ENCODE measurements at places on chromosomes 2 and 18.

DNA sequence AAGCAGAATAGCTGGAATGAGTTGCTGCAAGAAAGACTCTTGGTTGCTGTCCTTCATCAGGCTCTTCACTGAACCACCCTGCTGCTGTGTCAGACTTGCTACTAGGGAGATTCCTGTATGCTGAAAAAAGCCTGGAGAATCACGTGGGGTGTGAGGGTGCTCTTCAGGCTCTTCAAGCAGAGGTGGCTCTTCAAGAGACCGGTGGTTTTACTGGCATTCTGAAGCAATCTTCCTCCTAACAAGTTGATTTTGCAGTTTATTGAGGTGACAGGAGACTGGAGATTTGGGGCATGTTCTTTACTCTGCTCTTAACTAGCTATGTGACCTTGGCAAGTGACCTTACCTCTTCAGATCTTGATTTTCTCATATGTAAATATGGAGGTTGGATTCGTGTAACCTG, 14.1 kb downstream of the TMEM178A start:
- no peak for DNase-seq

GRCh38 chr2:64448041-64448426, 5.9 kb upstream of the LGALSL start:
- no peak for DNase-seq

- no peak for DNase-seq
These were observed 153.1 kb upstream of the KLHL29 start for GRCh38 chr2:23231865-23232264.

DNA sequence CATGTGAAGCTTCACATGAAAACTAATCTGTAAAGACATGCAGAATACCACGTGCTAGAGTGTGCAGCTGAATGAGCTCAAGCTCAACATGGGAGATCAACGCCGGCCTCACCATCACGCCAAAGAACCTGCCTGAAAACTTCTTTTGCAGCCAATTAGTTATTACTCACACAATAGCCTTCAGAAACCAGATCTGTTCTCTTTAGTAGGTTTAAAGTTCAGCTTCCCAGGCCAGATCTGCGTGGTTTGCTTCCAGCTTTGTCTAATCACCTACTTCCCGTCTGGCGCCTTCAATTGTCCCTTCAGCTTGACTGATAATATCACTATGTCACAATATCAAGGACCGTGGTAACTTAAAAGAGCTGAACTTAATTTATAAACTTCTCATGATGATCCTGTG, 68.0 kb upstream of the ZNF236 start:
- no peak for DNase-seq

DNA sequence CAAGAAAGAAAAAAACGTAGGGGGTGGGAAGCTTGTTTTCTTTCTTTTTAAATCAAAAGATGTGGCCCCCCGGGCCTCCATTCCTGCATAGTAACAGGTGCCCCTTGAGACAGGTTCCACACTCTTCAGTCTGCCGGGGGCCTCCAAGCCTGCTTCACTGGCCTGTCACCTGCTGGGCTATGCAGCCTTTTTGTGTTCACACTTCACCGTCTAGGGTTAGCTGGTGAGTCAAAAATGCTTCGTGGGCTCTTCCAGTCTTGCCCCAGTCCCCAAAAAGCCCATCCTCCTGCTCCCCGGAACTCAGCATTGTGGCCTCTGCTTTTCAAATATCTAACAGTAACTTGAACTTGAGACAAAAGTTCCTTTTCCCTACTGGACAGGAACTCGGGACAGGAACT, 67.9 kb downstream of the POLR1A start:
- no peak for DNase-seq

DNA sequence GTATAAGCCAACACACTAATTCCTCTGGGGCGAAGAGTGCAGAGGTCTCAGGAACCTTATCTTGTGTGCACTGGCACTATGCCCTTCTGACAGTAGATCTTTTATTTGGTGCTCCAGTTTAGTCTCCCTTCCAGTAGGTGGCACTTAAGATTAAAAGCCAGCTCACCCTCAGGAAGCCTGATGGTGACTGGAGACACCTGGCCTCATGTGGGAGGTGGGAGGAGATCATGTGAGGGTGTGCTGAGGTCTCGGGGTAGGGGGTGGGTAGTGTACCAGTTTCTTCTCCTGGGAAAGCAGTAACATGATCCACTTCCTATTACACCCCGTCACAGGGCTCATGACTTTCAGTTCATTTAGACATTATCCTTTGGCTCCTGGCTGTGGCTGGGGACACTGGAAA, 654.9 kb downstream of the ADCYAP1 start:
- no peak for DNase-seq

GRCh38 chr2:10517351-10518043, 69.4 kb upstream of the ODC1 start:
- no peak for DNase-seq

DNA sequence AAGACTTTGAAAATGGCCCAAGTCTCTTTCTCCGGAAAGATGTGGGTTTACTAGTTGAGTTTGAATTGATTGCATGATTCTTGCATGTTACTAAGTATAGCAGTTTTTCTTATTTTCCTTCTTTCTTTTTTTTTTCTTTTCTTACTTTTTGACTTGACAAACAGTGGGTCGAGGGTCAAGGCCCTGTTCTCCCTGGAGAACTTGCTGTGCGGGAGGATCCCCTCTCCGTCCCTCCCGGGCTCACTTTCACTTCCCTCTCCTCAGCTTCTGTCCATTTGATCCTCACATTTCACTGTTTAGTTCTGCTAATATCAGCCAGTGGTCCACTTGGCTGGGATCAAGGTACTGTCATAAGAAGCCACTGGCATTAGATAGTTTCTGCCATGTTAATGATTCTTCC, 767.4 kb downstream of the TDRD15 start:
- DNase-seq, result no peak

- no peak for DNase-seq
These were observed 225.7 kb upstream of the FOSL2 start for GRCh38 chr2:28166956-28167355.

DNA sequence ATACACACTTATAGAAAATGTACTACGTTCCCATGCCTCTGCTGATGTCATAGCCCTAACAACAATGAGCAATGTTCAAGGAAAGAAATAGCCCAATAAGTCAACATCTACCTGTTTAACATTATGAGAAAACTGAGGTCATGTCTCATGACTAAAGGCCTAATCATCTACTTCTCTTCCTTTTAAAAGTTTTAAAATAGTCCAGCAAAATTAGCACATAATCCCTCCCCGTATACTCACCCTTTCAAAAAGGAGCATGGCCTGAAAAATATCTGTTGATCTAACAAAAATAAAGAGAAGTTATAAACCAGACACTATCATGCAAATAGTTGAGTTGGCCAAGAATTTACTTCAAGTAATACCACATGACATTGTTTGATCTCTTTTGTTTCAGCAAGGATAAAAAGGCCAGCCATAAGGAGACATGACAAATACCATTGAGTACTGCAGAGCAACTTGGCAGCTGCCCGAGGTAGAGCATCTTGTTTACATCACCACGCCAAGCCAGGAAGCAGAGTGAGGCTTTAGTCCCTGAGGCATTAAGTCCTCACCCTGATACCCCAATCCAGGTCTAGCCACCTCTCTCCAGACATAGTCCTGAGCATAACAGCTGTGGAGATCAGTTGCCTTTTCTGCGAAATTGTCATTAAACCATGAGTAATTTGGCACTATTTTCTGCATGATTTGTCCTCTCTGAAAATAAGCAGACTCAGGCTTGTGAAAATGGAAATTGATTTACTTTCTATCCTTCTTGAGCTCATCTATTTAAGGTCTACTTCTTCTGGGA, 137.4 kb upstream of the ETAA1 start:
- no peak for DNase-seq

DNA sequence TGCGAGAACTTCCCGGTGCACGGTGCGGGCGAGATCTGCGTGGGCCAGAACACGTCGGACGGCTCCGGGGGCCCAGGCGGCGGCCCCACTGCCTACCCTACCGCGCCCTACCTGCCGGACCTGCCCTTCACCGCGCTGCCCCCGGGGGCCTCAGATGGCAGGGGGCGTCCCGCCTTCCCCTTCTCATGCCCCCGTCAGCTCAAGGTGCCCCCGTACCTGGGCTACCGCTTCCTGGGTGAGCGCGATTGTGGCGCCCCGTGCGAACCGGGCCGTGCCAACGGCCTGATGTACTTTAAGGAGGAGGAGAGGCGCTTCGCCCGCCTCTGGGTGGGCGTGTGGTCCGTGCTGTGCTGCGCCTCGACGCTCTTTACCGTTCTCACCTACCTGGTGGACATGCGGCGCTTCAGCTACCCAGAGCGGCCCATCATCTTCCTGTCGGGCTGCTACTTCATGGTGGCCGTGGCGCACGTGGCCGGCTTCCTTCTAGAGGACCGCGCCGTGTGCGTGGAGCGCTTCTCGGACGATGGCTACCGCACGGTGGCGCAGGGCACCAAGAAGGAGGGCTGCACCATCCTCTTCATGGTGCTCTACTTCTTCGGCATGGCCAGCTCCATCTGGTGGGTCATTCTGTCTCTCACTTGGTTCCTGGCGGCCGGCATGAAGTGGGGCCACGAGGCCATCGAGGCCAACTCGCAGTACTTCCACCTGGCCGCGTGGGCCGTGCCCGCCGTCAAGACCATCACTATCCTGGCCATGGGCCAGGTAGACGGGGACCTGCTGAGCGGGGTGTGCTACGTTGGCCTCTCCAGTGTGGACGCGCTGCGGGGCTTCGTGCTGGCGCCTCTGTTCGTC, 1.7 kb downstream of the FZD7 start:
- DNase-seq, result no peak

DNA sequence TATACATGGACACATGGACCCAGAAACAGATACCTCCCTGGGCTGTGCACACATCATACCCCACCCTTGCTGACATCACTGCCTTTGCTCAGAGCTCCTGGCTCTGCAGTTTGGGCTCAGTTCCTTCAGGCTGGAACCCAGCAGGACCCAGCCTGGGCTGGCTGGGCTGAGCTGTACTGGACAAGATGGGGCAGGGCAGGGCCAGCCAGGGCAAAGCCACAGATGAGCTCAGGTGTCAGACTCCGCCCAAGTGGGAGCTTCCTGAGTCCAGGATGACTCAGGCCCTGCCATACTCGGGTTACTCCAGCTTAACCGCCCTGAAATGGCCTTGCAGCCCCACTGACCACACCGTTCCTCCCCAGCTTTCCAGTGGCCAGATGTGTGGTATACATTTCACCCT, 284.9 kb downstream of the OSR1 start:
- no peak for DNase-seq

DNA sequence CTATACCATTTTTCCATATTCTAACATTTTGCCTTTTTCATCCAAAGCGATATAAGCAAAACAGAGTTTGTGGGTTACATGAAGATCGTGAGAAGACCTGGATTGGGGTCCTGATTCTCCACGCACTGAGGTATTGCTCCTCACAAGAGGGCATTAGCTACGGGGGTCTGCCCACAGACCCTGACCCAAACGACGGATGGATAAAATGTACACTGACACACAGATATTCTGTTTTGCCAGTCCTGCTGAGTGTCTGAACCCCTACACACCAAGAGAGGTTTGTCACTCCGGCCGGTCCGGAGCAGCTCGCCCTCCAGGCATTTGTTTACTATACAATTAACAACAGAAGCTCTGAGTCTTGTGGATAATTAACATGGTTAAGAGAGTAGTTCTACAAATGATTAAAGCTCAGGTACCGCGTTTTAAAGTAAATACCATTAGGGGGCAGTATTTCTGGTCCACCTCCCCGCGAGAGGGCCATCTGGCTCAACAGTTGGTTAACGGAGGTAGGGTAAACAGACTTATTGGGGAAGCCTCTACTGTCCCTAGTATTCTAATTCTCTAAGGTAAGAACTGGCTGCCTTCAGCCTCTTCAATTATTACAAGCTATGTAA, 28.4 kb downstream of the SCYGR8 start:
- peak; percentile 2 for DNase-seq

GRCh38 chr2:193154076-193154475, 959.3 kb upstream of the TMEFF2 start:
- DNase-seq, result no peak
